Lung (tissue), 17 donors: ENCODE measurements at places on chromosomes 1 and 21.

- no peak for DNase-seq
Measured at GRCh38 chr1:86747304-86747703, 42.9 kb downstream of the SH3GLB1 start.

DNA sequence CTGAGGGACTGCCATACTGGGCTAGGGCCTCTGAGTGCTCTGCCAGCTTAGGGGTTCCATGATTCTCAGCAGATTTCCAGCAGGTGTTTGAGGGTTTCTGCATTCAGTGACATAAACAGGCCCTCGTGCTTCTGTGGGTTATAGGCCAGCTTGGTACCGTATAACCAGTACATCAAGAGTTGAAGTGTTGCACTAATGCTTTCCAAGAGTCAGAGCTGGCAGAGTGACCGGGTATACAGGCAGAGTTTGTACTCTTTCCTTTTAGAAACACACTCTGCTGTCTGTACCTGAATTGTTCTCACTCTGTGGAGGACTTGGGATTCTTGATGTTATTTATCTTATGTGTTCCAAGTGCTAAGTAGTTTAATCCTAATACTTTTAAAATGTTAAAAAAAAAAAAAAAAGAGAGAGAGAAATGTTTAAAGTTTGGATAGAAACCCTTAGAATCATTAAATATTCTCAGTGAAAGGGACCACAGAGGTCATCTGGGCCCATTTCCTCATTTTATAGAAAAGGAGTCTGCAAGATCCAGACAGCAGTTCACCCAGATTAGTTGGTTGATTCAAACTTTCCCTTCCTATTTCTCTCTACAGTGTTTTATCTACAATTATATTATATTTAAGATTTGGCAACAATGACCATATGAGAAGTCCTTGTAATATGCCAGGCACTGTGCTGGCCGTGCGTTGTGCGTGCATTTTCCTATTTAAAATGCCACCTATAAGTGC lies 325.8 kb downstream of the KIF26B start:
- DNase-seq = no peak

- DNase-seq = no peak
Measured at GRCh38 chr21:43849532-43850299, 15.3 kb upstream of the AGPAT3 start.

GRCh38 chr1:107943694-107944093 lies 21.3 kb downstream of the VAV3 start:
- no peak for DNase-seq

DNA sequence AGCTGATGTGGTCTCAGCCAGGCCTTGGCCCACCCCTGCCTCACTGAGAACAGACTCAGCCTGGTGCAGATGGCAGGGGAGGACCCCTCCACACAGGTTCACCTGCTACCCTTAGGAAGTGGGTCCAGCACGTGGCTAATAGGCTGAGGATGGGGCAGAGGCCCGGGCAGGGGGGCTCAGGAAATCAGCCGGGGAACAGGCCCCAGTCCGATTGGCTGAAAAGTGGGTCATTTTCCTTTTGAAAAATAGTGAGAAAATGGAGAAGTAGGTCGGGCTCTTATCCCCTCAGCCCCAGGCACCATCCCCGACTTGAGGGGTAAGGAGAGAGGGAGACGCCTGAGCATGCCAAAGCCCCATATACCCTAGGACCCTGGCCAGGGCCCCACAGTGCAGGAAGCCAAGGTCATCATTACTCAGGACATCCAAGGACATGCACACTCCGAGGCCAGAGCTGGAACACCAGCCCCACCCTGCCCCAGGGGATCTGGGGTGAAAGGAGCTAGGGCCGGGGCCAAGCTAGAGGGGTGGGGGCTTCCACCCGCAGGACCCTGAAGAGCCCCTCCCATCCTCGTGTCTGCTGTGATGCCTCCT lies 11.0 kb downstream of the DLGAP3 start:
- no peak for DNase-seq

DNA sequence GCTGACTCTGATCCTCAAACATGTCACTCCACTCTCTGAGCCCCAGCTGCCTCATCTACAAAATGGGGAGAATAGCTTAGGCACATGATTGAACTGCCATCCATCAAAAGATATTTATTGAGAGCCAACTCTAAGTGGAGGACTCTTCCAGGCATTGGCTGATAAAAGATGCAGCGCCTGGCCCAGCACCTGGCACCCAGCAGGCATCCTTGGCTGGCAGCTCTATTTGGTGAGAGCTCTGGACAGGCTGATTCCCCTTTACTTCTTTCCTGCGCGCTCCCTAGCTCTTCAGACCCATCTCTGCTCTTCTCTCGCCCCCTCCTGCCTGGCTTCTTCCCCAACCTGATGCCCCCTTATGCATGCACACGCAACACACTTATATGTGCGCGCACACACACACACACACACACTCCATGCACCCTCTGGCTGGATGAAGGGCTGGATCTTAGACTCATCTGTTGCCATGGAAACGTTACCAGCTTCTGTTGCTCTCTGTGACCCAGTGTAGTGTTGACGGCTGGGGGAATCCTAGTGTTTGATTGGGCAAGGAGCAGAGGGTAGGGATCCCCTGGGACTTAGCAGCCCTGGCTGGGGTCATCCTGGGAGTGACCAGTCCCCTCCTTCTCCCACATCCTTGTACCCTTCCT lies 49.3 kb downstream of the VWA5B1 start:
- DNase-seq = peak; percentile 51

- no peak for DNase-seq
Measured at GRCh38 chr1:77538956-77539518, 143.4 kb downstream of the ZZZ3 start.

- peak; percentile 32 for DNase-seq
Measured at GRCh38 chr1:51549016-51549619, 30.1 kb upstream of the EPS15 start.

DNA sequence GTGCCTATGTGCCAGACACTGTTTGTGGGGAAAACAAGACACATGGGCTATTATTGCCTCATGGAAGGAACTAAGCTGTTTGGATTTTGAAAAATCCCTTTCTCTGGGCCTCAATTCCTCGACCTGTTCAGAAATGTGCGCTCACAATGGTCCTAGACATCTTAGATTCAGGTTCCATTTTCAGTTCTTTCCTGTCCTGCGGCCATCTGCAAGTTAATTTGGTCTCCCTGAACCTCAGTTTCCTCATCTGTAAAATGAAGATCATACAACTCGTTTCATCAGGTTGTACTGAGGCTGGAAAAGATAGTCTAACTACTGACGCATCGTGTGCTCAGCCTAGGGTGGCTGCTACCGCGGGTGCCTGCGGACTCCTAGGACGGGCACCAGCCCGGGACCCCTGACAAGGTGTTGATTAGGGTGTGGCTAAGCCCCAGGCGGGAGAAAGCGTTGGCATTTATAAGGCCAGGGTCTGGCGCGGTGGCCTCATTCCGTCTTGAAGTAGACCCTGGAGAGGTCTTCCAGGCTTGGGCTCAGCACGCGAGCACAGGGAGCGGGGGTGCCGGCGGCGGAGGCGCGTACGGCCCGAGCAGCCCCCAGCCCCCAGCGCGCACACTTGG lies 493 bp upstream of the ELOA start:
- no peak for DNase-seq

DNA sequence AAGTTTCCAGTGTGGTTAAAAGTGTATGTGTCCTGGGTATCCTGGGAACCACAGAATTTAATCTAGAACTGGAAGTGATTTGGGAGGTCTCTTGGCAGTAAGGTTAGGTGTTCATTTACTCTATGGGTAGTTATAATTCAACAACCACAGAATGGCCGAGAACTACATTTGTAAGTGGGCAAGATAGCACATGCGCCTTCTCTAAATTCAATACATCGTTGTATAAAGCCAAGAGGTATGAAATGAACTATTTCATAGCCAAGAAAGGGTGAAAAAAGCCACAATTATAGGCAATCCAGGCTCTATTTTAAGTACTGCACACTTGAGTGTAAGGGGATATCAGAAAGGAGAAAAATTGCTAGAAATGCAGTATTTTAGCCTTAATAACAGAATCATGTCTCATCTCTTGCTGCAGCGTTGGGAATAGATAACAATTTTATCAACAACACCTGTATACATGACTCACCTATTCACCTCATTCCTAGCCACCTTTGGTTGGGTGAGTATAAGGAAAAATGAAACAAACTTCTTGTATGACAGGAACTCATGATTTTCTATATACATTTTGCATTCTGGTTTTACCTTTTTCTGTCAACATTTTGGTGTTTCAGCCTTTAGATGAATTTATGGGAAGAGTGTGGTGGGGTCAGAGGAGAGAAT lies 4.5 kb downstream of the SDCCAG8 start:
- no peak for DNase-seq

- no peak for DNase-seq
Measured at GRCh38 chr1:25811384-25812082, 8.2 kb upstream of the MTFR1L start.

GRCh38 chr1:151537112-151537511 lies 3.0 kb upstream of the TUFT1 start:
- no peak for DNase-seq

GRCh38 chr1:27102707-27103468 lies 52.0 kb downstream of the SLC9A1 start:
- DNase-seq = peak; percentile 83

DNA sequence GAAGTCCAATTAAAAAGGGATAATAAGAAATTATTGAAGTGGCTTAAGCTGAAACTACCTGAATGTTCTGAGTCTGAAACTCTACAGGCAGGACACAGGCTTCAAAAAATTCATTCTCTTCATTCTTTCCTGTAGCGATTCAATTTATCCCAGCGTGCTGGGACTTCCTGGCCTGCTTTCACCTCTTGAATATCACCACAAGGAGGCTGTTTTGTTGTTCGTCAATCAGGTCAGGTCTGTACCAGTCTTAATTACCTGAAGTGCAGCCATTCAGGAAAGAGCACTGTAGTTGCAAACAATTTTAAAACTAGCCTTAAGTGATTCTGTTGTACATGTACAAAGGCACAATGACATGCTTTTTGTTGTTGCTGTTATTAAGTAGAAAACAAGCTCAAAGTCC lies 38.4 kb downstream of the FYB2 start:
- DNase-seq = no peak

DNA sequence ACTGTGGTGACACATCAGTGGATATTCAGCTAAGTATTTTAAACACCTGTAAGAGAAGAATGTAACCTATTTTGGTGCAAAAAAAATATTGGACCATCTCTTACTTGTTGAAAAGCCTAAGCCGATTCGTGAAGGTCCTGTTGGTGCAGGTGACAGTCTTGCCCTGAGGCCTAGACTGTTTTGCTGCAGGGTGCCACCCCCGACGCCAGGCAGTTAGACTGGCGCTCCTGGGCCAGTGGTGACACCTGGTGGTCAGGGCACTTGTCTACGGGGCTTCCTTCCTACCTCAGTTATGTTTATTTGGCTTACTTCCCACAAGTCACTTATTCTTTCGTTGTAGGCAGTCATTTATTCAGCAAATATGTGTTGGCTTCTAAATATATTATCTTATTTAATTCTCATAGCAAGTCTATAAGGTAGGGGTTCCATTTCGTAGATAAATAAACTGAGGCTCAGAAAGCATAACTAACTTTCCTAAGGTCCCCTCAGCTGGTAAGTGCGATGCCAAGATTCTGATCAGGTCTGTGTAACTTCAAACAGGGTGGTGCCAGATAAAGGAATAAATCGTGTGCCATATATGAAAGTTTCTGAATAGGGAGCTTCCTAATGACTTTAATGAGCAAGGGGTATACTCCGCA lies 1.9 kb downstream of the EEIG2 start:
- DNase-seq = peak; percentile 50

DNA sequence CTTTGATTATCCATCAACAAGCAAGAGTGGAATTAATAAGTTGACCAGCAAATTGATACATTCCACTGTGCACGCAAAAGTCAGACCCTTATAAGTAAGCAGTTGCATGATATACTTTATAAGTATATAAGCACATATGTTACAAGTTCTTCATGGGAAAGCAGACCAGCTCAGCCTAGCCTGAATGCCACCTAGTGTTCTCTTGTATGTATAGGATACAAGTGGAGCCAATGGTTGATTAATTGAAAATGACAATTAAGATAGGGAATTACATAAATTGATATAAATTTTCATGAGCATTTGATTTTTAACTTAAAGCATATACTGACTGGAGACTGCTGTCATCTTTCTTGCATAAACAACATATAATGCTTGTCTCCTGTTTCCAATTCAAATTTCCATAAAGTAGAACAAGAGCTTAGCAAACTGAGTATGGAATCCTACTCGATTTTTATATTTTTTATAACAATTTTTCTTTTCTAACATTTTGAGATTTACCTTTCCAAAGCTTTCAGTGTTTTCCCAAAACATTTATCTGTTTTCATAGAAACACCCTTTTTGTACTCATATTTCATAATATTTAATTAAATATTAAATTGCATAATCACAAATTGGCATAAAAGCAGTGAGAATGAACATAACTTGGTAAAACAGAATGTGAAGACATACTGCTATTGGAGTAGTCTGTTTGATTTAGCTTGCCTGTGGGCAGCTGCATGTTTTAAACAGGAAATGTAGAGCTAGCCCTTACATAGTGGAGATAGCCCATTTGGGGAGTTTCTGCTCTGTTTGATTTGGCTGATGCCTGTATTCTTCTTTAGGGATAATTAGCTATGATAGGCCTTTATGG lies 62.8 kb downstream of the MAGI3 start:
- DNase-seq = peak; percentile 61

DNA sequence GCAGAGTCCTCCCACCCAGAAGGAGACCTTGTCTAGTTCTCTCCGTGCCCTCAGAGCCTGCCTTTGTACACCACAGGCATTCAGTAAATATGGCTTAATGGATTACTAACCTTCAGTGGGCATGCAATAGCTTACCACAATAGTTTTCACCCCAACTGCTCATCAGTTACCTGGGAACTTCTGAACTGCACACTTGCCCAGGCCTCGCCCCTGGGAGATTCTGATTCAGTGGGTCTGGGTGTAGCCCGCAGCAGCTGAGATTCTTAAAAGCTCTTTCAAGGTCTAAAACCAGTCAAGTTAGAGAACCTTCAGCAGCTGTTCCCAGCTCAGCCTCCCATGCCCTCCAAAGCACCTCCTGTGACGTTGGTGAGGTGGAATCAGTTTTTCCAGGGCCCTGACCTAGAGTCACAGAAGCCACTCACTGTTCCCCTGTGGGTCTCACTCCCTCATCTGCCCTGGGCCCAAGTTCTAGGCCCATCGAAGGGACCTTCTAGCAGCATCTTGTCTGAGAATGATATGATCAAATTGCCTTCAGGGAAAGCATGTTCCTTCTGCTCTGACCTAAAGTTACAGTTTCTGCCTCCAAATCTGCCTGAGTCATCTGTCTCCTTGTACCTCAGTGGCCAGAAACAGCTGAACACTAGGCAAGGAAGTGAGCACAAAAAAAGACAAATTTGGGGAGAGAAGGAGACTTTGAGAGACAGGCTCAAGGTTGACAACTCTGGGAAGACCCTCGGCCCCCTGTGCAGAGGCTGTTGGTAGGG lies 10.8 kb downstream of the ASAP3 start:
- no peak for DNase-seq

GRCh38 chr1:70667494-70668170 lies 256.6 kb downstream of the CTH start:
- peak; percentile 31 for DNase-seq
